ENCODE measurements at places on chromosomes 13 and 19. TPM values are rescaled to one million over a fixed set of nuclear protein-coding genes. Genes with fewer than 3 reads are reported as not detected.

DNA sequence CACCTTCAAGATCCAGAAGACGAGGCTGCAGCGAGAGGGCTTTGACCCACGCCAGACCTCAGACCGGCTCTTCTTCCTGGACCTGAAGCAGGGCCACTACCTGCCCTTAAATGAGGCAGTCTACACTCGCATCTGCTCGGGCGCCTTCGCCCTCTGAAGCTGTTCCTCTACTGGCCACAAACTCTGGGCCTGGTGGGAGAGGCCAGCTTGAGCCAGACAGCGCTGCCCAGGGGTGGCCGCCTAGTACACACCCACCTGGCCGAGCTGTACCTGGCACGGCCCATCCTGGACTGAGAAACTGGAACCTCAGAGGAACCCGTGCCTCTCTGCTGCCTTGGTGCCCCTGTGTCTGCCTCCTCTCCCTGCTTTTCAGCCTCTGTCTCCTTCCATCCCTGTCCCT, 7.0 kb upstream of the PGLS start:
- DNase-seq, result no peak

DNA sequence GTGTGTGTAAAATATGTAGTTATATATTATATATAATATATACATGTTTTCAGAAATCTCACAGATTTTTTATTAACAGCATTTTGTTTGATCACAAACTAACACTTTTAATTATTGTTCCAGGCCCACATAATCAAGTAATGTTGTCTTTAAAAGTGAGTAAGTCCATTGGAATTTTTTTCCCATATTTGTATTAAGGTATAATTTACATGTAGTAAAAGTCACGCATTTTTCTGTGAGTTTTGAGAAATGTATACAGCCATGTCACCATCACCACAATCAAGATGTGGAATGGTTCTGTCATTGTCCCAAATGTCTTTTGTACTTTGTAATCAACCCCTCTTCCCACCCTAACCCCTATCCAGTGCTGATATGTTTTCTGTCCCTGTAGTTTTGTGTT, 120.0 kb upstream of the RFC3 start:
- no peak for DNase-seq

Gene RTBDN
- total RNA-seq, result not detected

DNA sequence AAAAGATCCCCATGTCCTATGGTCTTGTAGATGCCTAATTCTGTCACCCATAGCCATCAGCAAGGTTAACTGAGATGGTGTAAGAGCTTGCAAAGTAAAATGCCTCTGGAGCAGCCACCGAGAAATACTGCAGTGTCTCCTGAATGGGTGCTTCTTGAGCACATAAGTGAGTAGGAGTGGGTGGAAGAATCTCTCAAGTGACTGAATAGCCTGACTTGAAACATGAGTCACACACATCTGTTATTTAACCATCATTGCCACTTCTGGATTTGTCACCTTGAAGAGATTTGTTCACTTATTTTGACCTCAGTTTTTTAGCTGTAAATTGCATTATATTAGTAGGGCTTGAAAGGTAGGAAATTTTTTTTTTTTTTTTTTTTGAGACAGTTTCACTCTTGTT, 2.3 kb downstream of the ZNF714 start:
- no peak for DNase-seq

Gene SPACA6
- total RNA-seq, result 4.3 TPM

Data from colonic mucosa (tissue), 4 donors.